ENCODE measurements at places on chromosomes 11 and 22.

DNA sequence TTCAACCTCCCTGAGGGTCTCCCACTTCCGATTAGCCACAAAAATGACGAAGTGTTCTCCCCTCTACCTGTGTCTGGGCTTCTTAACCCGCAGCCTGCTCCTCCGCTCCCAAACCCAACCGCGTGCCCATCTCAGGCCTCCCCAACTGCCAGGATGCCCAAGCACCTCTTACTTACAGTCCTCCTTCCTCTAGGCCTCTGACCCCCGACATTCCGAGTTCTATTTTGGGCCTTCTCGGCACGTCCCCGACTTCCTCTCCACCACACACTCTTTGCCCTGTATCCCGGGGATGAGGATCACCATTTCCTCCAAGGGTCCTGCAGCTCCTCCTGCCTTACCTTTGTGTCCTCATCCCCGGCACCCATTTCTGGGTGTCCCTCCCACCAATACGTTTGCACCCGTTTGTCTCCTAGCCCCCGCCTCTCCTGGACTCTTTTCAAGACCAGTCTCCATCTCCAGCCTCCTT lies 388 bp upstream of the MUS81 start:
- DNase-seq = no peak

GRCh38 chr22:19477321-19478044 lies 1.5 kb downstream of the UFD1 start:
- DNase-seq = no peak

GRCh38 chr22:48957311-48957986 lies 870.2 kb downstream of the BRD1 start:
- no peak for DNase-seq

DNA sequence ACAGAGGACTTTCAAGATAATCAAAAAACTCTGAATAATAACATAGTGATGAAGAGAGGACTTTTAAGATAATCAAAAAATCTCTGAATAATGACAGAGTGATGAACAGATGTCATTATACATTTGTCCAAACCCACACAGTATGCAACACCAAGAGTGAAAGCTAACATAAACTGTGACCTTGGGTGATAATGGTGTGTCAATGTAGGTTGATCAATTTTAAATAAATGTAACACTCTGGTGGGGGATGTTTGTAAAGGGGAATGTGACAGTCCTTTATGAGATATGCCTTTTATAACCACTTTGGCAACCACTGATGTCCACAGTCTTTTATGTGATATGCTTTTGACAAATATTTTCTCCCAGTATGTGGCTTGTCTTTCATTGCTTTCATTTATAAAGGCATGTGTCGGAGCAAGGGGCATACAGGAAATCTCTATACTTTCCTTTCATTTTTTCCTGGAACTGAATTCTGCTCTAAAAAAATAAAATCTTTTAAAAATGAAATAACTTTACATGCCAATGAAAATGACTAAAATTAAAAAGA lies 10.3 kb upstream of the OR9G1 start:
- DNase-seq = no peak

GRCh38 chr11:2929950-2930703 lies 907 bp upstream of the PHLDA2 start:
- no peak for DNase-seq

DNA sequence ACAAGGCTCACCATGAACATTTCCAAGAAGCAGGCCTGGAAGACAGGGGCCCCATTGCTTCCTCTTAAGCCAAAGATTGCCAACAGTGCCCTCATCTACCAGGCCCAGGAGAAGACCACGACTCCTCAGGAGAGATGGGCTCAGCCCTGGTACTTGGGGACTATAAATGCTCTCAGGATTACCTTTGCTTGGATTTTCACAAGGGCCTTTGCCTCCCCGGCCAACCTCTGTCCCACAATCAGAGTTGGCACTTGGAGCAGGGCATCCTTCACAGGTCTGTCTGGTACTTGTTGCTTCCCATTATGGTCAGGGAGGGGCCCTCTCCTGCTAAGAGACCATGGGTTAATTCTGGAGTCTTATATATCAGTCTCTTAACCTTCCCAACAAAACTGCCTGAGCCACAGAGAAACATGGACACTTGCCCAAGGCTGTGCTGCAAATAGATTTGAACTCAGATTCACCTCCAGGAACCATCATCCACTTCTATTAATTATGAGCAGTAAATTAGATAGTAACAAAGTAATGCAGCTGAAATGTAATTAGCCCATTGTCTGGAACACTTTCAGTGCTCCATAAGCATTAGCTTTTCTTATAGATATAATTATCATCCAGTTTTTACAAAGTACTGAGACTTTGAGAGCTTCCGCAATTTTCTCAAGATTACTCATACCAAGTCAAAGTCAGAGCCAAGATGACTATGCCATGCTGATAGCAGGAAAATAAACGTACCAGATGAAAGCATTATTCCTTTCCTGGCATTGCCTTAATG lies 33.5 kb downstream of the POU2AF3 start:
- DNase-seq = no peak

GRCh38 chr22:28232204-28232603 lies 313.1 kb upstream of the PITPNB start:
- DNase-seq = no peak

GRCh38 chr11:112023104-112023503 lies 2.1 kb upstream of the DLAT start:
- no peak for DNase-seq

DNA sequence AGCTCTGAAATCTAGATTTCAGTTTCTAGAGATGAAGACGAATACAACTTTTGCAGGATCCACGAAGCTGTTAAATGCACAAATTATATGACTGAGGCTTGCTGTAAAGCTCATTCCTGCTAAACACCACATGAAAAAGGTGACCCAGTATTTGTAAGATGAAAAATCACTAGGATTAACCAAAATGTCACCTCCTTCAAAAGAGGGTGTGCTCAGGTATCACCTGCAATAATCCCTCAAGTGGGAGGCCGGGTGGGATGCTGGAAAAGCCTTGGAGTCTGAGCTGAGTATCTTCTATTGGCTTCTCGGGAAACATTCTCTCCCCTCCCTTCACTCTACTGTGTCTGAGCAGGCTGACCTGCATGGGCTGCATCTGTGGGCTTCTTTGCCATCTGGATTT lies 195.8 kb downstream of the NELL1 start:
- no peak for DNase-seq

DNA sequence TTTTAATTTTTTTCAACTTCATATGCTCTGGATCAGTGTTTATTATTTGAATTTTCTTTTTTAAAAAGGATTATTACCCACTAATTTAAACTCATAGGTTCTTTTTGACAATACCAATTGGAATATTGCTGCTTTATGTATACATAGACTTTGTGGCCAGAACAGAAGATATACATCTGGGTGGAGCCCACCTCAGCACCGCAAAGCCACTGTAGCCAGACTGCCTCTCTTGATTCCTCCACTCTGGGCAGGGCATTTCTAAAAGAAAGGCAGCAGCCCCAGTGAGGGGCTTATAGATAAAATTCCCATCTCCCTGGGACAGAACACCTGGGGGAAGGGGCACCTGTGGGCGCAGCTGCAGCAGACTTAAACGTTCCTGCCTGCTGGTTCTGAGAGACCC lies 10.6 kb upstream of the C11orf58 start:
- DNase-seq = no peak

DNA sequence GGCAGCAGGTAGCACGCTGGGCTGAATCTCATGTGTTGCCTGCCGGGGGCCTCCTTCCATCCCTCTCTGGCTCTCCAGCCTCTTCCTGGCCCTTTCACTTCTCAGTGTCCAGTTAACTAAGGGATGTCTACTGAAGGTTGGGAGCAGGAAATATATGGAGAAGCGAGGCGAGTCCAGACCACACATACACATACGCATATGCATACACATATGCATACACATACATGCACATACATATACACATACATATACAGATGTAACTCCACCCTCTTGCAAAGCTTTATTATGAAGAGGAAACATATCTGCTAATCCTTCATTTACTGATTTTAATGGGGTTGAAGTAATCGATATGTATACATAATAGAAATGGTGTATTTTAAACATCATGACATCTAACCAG lies 636.1 kb upstream of the CCDC179 start:
- DNase-seq = no peak
